GM20000 (cell line): ENCODE measurements at places on chromosomes 12 and 14.

DNA sequence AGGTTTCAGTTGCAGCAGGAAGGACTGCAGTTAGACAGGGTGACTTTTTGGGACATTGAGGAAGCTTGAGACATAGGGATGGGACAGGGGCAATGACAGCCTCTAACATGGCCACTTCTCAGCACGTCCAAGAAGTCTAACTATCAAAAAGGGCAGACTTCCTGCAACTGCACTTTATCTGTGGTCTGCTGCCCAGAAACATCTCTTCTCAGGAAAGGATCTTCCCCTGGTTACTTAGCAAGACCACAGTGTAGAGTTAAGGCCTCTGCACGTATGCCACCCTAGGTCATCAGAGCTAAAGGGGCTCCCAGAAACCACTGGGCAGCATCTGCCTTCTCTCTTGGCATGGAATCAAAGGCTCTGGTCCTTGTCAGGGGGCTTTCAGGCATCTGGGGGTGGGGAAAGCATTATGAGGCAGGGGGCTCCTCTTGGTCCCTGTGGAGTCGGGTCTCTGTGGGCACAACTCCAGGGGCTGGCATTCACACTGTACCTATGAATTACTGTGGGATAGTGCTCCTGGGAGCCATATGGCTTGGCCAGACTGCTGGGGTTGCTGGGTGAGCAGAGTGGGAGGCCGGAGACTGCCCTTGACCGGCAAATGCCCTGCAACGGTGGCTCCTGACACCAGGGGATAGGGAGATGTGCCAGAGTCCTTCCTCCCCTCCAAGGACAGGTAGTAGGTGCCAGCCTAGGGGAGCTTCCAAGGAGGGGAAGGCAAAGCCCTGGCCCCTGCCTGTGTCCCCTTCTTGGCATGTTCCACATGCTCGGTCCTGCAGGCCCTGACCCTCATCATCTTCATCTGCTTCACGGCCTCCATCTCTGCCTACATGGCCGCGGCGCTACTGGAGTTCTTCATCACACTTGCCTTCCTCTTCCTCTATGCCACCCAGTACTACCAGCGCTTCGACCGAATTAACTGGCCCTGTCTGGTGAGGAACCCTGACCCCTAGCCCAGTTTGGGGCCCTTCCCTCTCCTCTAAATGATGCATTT is 1.0 kb downstream of the CMTM5 start:
- no peak for DNase-seq

DNA sequence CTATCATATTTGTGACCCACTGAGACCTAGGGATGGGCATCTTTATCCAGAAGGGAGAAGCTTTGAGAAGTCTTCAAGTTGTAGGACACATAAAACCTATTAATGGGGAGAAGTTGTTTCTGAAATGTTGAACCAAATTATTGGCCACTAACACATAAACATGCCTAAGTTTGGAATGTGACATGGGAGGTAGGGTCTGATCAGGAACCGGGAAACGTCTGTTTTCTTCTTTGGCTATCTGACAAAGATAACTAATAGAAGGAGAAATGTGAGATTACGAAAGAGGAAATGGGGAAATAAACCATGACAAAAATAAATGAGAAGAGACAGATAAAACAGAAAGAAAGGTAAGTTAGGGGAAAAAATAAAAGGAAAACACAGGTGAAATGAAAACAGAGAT is 425.2 kb downstream of the EGLN3 start:
- DNase-seq: no peak

DNA sequence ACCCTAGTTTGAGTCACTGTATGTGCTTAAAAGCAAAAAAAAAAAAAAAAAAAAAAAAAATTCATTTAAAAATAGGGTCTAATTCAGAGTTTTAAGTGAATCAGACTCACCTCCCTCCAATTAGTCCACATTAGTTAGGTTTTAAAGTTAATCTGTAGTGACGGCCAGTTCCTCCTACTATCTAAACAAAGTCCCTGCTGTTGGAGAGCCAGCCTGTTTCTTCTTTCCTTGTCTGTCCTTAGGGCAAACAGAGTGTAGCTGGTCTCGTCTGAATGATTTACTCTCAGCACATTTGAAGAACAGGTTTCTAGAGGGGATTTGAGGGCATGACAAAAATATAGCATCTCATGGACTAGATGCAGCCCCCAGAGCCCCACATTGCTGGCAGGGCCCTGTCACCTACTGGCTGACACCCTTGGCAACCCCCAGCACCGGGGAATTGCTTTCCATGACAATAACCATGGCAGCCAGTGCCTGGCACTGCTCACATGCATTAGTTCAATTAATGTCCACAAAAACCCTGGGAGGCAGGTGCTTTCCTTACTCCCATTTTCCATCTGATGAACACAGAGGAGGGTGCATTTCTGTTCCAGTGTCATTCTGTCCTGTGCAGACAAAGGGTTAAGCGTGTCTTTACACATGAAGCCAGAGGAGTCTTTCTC is 138.3 kb downstream of the PLXNC1 start:
- DNase-seq: no peak

- no peak for DNase-seq
Measured at GRCh38 chr12:51844854-51845253, 3.7 kb downstream of the FIGNL2 start.

- peak; percentile 4 for DNase-seq
Measured at GRCh38 chr12:99767809-99768208, 120.3 kb downstream of the GARIN6 start.

DNA sequence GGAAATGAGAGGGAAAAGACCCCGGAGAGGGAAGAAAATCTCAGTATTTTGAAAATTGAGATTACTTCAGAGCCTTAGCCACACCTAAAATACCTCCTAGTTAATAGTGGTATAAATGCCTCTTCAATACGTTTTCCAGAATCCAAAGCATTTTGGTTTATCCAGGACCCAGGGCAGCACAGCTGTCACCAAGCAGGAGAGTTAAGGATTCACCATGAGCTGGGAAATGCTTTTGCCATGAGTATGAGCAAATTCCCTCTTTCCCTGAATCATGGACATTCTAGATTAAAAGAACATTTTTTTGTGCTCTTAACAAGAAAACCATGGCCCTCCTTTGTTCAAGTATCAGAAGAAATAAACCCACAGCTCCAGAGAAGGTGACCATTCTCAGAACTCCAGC is 21.8 kb upstream of the RTRAF start:
- no peak for DNase-seq

DNA sequence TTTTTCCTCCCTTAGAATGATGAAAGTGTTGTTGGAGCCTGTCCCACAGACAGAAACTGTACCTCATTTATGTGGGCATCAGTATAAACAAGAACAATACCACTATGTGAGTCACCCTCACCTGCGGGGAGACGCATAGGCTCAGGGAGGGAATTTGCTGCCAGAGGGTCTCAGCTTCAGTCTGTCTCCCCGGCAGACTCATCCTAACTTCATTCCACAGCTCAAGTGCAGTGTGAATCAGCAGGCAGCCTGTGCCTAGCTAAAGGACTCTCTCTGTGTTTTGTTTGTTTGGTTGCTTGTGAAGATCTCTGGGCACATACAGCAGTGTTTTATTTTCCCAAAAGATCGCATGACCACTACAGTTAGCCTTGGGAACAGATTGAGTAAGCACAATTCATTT is 98.9 kb downstream of the PRKCH start:
- no peak for DNase-seq

- peak; percentile 74 for DNase-seq
Measured at GRCh38 chr12:57008178-57008577, 1.8 kb upstream of the ZBTB39 start.

DNA sequence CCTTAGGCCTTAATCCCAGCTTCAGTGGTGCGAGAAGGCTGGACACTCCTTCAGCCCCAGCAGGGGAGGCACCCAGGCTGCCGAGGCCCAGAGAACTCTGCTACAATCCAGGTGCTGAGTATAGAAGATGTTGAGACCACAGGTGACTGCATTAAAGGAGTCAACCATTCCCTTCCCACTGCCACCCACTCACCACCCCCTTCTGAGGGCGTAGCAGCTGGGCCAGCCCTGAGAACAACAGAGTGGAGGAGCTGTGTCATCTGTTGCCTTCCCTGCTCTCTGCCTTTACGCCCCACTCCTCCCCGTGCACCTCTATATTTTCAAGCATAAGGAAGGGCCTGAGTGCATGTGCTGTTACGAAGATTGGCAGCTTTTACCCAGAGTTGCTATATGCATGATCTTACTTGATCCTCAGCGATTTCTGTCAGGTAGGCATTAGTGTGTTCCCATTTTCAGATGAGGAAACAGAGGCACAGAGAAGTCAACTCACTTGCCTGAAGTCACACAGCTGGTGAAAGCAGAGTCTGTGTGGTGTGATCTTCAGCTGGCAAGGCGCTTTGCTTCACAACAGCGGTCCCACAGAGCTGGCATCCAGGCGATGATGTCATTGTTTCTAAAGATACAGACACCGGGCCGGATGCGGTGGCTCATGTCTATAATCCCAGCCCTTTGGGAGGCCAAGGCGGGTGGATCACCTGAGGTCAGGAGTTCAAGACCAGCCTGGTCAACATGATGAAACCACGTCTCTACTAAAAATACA is 46.7 kb downstream of the RIN3 start:
- DNase-seq: no peak

DNA sequence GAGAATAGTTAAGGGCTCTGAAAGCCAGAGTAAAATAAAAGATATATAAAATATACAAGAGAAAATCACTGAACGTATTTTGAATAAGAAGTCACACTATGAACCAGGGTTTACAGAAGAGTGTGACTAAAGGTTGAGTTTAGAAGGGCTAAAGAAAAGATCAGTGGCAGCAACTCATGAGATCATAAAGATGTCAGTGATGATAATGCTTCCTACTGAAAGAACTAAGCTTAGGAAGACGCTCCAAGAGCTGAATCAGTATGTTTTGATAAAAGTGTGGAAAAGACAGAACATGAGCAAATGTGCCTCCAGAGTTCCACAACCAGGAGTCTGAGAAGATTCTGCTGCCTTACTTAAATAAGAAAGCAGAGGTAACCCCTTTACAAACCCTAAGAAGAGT is 74.6 kb downstream of the KITLG start:
- no peak for DNase-seq

GRCh38 chr14:53638966-53639365 is 317.7 kb downstream of the BMP4 start:
- no peak for DNase-seq

DNA sequence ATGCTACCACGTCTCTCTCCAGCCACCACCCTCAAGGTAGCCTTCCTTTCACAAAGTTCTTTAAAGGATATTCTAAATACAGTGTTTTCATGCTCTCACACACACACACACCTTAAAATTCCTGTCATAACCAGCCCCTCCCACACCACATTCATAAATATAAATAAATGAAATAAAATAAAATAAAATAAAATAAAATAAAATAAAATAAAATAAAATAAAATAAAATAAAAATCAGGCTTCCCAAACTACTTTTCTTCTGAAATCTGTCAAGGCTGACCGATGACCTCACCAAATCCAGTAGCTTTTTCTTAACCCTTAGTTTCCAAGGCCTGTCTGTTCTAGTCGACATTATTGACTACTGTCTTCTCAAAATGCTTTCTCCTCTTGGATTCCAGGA is 378.4 kb downstream of the SEC23A start:
- DNase-seq: no peak

- peak; percentile 15 for DNase-seq
Measured at GRCh38 chr12:3827301-3828000, 45.7 kb downstream of the PARP11 start.

- no peak for DNase-seq
Measured at GRCh38 chr14:88995437-88996198, 171.2 kb downstream of the TTC8 start.

GRCh38 chr12:57775563-57776246 is 3.3 kb downstream of the EEF1AKMT3 start:
- DNase-seq: no peak

- no peak for DNase-seq
Measured at GRCh38 chr12:54417712-54418440, 1.2 kb downstream of the ITGA5 start.

DNA sequence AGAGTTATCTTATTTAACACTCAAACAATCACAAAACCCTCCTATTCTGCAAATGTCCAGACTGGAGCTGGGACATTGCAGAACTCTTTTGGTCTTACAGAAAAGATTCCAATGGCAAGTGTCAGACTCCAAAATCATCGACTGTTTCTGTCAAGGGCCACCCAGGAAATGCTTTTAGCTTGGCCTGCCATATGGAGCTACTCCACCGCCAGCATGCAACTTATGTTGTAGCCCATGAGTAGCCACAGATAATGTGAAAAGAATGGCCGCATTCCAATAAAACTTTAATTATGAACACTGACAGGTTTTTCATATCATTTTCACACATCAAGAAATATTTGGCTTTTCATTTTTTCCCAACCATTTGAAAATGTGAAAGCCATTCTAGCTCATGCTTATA is 57.5 kb downstream of the SYNE3 start:
- DNase-seq: no peak

DNA sequence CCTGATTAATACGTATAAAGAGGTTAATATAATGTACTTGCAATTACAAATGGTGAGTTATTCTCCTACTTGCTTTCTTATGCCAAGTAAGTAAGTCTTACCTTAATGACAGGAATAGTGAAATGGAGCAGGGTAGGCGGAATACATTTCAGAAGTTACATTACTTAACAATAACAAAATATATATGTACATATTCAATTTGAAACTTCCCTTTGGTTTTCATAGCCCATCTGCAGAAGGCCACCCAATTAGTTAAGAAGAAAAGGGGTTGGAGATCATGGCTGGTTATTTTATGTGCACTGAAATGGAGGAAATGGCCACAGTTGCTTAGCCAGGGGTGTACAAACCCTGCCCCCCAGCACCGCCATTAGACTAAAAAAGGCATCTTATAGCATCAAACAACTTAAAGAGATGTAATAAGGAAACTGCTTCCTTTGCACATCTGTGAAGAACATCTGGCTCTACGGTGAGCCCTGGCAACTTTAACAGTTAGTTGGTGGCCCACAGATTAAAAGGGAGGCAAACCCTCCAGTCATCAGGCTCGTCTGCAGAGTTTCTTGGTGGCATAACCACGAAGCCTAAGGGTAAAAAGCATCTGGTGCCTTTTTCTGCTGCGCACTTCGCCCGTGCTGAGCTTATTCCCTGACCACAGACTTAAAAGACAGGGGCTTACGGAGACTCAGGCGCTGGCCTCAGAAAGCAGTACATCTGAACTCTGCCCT is 38.8 kb upstream of the DACT1 start:
- DNase-seq: no peak
